LHCN-M2 (cell line): ENCODE measurements at places on chromosomes 7 and 10.
A peak's percentile ranks its signal among the peaks of the same experiment; 100 is the strongest.

GRCh38 chr7:137962875-137963507, 38.9 kb downstream of the CREB3L2 start:
- DNase-seq: no peak

- DNase-seq: no peak
These were observed 191.3 kb upstream of the KLF14 start for GRCh38 chr7:130925136-130925794.

DNA sequence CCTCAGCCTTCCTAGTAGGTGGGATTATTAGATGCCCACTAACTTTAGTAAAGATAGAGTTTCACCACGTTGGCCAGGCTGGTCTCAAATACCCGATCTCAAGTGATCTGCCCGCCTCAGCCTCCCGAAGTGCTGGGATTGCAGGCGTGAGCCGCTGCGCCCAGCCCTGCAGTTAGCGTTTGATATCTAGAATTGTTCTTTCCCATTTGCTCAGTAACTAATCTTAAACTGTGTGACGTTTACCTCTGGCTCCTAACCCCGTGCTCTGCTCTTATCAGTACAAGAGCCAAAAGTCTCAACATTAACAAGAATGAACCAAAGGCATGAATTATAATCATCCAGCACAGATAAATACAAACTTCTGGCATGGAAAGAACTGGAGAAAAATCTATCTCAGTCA, 47.4 kb downstream of the IGF2BP3 start:
- no peak for DNase-seq

GRCh38 chr7:45048748-45049147, 40.0 kb downstream of the NACAD start:
- DNase-seq: no peak

- DNase-seq: no peak
These were observed 94.3 kb downstream of the PRLHR start for GRCh38 chr10:118501171-118501570.

DNA sequence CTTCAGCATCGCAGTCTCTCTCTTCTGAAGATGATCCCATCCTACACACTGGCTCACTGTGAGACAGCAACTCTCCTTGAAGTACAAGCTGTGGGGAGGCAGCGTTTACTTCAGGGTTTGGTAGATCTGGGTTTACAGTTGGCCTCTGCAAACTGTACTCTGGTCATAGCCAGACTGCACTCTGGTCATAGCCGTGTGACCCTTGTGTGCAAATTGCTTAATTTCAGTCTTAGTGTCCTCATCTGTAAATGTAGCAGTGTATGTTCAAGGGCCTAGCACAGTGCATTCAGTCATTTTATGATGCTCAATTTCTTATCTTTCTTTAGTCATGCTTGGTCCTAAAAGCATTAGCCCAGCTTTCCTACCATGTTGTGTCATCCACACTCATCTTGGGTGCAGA, 188.2 kb downstream of the LRMDA start:
- DNase-seq: no peak

GRCh38 chr7:41107330-41107937, 595.5 kb downstream of the INHBA start:
- DNase-seq: peak; percentile 44

DNA sequence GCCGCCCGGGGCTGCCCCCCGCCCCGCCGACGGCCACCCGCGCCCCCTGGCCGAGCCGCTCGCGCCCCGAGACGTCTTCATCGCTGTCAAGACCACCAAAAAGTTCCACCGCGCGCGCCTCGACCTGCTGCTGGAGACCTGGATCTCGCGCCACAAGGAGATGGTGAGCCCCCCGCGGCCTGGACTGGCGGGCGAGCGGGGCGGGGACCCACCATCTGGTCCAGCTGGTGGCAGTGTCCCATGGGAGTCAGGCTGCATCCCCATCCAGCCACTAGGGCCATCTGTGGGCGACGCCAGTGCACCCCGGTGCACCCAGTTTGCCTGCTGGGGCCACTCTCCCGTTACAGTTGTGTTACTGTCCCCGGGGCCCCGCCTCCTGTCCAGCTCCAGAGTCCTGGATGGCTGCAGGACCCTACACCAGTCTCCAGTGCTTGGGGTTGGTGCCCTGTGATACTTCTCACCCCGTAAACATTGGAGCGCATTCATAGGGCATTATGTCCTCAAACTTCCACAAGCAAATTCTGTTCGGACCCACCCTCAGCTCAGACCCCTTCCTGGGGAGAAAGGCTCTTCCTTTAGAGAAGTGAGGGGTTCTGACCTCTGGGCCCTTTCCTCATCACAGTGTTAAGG, 672 bp downstream of the LFNG start:
- no peak for DNase-seq
